ENCODE measurements at places on chromosomes 1 and 21. TPM values are rescaled to one million over a fixed set of nuclear protein-coding genes. Genes with fewer than 3 reads are reported as not detected.

RGS16 gene
- polyA plus RNA-seq: 2.3 TPM

SYCP1 gene
- not detected for polyA plus RNA-seq

OSCP1 gene
- 6.5 TPM for polyA plus RNA-seq

ST6GALNAC3 gene
- polyA plus RNA-seq: 18.0 TPM

C1orf94 gene
- not detected for polyA plus RNA-seq

AMPD1 gene
- 0.13 TPM for polyA plus RNA-seq

TMPRSS2 gene
- 149 TPM for polyA plus RNA-seq

SPRR2F gene
- polyA plus RNA-seq: 1.3 TPM

CNKSR1 gene
- 109 TPM for polyA plus RNA-seq

CAPN9 gene
- polyA plus RNA-seq: 13.5 TPM

G0S2 gene
- 167 TPM for polyA plus RNA-seq

DNA sequence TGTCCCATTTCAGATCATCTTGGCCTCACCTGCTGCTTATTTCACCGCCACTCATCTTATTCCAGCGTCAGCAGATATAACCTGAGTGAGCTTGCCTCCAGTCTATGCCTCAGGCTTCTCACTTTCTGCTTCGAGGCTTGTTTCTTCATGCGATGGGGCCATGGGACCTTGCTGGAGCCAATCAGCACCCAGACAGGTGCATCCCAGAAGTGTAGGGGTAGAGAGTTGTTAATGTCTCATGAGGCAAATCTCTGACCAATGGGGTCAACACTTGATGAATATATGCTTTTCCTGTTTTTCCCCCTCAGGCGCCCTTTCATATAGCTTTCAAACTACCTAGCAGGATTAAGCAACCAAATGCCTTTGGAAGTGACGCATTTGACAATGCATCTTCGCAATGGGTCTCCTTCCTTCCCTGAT is 935 bp upstream of the YIPF1 start:
- DNase-seq: no peak

- DNase-seq: no peak
Measured at GRCh38 chr1:100087396-100087795, 45.3 kb downstream of the SASS6 start.

DNA sequence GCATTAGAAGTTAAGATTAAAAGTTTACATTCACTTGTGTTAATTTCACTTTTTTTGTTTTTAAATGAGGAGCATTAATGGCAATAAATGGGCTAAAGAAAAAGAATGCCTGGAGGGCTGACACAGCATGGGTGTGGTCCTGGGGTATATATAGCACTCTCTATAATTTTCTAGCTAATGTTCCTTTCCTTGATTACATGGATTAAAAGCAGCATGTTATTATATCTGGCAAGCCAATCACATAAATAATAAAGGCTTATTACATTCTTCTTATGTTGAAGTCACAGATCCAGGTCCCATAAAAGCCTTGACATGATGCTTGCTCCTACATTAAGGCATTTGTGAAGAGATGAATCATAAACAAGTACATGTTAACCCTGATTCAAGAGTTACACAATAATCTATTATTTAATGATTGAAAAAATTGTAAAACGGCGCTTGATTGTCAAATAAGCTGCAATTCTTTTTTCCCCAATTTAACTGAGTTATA is 91.4 kb downstream of the LYPLAL1 start:
- no peak for DNase-seq

DNA sequence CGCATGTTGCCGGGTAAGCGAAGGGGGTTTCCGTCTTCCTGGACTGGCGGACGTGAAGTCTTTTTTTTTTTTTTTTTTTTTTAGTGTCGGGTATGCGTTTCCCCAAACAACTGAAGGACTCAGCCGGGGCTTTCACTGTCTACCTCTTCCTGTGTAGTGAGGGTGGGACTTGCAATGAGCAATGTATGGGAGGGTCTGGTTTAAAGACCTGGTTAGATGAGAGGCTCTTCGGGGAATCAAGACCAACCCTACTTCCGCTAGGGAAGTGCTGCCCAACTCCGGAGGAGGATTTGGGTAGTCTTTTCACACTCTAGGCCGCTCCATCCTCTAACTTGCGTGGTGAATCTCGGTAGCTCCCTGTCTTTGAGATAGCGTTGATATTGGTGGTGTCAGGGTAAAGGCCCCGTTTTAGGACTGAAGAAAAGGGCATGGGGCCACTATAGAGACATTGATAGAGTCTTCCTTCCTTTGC is 754 bp downstream of the PRRC2C start:
- no peak for DNase-seq

- DNase-seq: no peak
Measured at GRCh38 chr1:62800825-62801306, 16.9 kb downstream of the ATG4C start.

DNA sequence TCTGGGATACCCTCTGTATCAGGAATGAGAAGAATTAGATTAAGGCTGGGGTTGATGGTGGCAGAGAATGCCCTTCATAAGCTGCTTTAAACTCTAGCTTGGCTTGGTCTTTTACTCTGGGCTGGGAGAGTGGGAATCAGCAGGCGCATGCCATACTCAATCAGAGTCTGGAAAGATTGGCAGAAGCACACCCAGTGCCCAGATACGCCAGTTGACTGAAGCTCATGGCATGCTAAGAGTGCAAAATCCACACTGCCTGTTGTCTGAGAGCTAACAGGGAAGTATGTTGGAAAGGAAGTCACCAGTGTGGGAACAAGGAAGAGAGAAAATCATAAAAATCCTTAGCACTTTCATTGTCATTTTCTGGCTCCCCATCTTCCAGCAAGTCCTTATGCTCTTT is 53.0 kb downstream of the HMCN1 start:
- peak; percentile 23 for DNase-seq

- DNase-seq: no peak
Measured at GRCh38 chr1:56830052-56830451, 10.8 kb upstream of the FYB2 start.

DNA sequence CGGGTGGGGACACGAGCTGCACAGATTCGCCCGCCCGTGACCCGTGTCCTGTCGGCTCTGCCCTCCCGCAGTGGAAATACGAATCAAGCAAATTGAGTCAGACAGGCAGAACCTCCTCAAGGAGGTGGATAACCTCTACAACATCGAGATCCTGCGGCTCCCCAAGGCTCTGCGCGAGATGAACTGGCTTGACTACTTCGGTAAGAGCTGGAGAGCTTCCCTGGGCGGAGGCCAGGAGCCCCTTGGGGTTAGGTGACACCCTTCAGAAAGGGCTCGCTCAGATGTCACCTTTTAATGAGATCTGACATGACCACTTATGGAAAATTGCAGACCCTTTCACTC is 489 bp downstream of the CDCA8 start:
- no peak for DNase-seq

- no peak for DNase-seq
Measured at GRCh38 chr1:100862591-100862990, 32.1 kb downstream of the EXTL2 start.

Measured in large intestine (tissue), 12 donors.